ENCODE measurements at places on chromosomes 12 and 14. TPM values are rescaled to one million over a fixed set of nuclear protein-coding genes. Genes with fewer than 3 reads are reported as not detected.

The PRIMA1 gene
- total RNA-seq, result 2.3 TPM

GRCh38 chr12:75722714-75723200, 211.3 kb upstream of the KRR1 start:
- no peak for DNase-seq

The MAP3K9 gene
- 20.0 TPM for total RNA-seq

The NFKBIA gene
- 39.1 TPM for total RNA-seq

The RFX4 gene
- 0.57 TPM for total RNA-seq

The FITM1 gene
- 0.31 TPM for total RNA-seq

DNA sequence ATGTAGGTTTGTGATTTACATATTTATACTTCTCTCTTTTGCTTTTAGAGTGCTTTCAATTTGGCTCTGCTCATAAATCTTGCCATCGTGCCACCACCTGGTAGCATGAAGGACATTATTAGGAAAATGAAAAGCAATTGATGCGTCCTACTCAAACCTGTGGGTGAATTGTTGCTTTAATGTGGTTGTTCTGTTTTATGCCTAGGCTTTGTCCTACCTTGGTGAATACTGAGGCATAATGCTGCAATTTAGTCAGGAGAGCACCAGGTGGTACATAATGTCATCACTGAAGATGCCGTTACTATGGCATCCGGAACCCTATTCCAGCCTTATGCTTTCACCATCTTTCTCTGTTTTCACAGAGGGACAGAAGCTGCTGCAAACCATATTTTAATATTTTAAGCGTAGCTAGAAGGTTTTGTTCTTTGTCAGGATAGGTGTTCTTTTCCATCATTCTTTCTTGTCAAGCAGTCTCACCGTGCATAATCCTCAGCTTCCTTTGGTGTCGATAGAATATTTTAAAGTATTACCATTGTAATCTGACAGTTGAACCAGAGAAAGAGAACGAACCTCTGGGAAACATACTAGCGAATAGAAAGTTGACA, 68.5 kb upstream of the PKP2 start:
- no peak for DNase-seq

DNA sequence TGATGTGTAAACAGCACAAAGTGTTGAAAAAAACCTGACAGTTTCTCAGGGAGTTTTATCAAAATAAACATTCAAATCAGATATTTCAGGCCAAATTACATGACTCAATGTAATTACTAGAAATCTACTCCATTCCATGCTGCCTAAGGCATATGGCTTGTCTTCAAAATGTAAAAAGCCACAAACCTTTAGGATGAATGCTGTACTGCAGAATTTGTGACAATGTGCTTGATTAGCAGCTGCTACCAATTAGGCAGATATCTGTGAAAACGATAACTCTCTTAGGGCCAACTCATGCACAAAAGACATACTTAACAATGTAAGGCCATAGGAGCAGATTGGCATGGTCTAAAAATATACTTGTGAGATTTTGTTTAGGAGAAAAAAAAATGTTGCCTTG, 267.0 kb downstream of the DACT1 start:
- no peak for DNase-seq

The VPS29 gene
- 77.6 TPM for total RNA-seq

GRCh38 chr14:69671365-69672030, 60.1 kb downstream of the SUSD6 start:
- no peak for DNase-seq

The HOXC5 gene
- not detected for total RNA-seq

GRCh38 chr14:52352061-52352491, 38.0 kb downstream of the PTGER2 start:
- DNase-seq, result no peak

The CLEC4C gene
- 0.26 TPM for total RNA-seq

DNA sequence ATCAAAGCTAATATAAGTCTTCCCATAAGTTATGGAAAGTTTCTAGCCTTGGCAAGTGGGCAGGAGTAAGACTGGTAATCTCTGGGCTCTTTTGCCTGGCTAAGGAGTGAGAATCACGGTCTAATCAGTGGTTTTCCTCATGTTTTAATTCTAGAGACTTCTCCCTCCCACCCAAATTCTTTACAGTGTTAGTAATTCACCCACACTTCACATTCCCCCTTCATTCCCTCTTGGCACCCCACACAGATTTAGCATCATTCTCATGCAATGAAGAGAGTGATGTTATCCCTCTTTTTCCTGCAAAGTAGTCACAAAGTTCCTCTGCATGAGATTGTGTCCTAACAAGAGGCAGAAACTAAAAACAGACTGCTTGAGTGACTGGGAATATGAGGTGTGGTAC, 28.6 kb upstream of the CACNA2D4 start:
- DNase-seq, result no peak

The PRB2 gene
- not detected for total RNA-seq

- no peak for DNase-seq
These were observed 25.0 kb upstream of the SLC17A8 start for GRCh38 chr12:100331871-100332270.

- no peak for DNase-seq
These were observed 59.5 kb downstream of the SMOC1 start for GRCh38 chr14:69938751-69939150.

The PXN gene
- 92.8 TPM for total RNA-seq

- DNase-seq, result no peak
These were observed 90.4 kb downstream of the TMEM121 start for GRCh38 chr14:105616802-105617192.

The ANG gene
- 3.2 TPM for total RNA-seq

- DNase-seq, result no peak
These were observed 125.5 kb downstream of the NT5DC3 start for GRCh38 chr12:103715494-103715893.

DNA sequence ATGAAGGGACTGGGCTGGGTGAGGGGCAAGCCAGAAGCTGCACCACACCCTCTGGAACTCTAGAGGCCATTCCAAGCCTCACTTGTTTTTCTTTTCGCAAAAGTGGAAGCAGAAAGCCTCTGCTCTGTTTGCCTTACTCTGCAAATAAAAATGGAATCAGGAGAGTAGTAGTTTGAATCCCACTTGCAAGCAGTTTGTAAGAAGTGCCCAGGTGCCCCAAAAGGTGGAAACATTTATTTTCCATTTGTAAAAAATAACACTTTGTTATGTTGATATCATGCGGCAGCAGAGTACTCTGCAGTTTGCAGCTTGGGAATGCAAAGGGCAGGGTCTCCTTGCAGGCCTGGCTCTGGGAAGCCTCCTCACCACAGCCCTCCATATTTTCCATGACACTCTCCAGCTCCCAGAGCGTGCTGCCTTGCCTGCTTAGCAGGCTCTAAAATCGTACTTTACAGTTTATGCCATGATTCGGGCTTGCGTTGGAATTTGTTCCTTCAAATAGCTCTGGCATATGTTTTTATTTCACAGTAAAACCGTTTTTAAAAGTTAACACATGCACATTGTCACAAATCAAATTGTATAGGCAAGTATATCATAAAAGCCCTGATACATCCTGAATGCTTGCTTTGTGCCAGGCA, 20.0 kb downstream of the TUNAR start:
- DNase-seq, result no peak

The CEP290 gene
- 12.8 TPM for total RNA-seq

DNA sequence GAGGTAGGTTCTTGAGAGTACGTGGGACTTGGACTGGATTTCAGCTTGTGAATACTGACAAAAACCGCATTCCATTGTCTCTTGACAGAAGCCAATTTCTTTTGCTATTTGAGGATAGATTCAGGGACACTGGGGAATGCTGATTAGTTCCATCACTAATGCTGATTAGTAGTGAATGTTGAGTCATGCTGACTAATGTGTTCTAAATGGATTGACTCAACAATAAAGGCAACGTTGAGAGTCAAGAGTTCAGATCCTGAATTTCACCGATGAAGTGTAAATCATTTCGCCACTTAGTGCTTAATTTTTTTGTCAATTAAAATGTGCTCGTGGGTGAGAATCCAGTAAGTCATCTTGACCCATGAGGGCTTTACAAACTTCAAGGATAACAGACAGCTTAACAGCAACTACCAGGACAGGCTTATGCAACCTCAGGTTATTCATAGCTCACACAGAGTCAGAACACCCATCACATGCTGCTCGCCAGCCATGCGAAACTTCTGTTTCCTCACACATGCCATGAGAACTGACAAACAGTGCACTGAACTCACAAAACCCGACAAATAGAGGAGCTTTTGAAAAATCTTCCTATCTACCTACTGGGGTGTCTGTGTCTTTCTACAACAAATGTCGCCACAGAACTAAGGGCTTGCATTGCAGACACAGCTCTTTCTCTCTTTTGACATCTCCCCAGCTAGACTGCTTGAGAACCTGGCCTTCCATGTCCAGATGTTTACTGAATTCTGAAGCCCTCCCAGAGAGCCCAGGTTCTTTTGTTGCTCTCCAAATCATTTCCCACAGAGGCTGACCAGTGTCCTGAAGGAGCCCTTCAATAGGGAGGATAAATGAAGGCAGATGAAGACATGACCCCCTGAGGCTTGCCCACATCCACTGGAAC, 316.4 kb downstream of the ZFP36L1 start:
- no peak for DNase-seq

DNA sequence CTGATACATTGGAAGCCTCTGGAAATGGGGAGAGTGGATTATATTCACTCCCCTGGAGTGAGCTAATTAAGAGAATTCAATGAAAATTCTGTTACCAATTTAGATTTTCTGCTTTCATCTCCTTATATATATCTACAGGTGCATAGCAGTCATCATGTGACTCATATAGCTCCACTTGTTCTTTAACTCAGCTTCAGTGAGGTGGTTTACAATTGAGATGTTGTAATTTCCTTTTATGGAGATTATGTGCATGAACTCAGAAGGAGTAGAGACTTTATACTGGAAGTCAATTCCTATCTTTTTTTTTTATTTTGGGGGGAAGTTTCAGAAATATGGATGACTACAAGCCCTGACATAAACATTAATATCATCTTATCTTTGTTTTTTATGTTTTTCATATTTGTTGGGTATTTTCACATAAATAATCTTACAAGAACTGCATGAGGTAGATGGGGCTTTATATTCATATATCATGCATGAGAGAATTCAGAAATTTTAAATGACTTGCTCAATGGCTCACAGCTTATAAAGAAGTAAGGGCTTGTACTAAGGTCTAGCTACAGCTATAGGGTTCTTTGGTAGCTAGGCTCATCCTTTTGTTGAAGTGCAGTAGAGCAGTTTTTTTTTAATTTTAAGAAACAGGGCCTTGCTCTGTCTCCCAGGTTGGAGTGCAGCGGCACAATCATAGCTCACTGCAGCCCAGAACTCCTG, 92.3 kb upstream of the SCAF11 start:
- no peak for DNase-seq

DNA sequence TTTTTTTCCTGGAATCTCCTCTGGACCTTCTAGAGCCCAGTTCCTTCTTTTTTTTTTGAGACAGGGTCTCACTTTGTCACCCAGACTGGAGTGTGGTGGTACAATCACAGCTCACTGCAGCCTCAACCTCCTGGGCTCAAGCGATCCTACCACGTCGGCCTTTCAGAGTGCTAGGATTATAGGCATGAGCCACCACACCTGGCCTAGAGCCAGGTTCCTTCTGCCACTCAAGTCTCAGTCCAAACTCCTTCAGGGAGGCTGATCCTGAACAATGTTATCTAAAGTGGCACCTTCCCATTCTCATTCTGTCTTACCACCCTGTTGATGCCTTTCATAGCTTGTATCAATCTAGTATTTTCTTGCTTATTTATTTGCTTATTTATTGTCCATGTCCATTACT, 22.3 kb upstream of the ELK3 start:
- no peak for DNase-seq

DNA sequence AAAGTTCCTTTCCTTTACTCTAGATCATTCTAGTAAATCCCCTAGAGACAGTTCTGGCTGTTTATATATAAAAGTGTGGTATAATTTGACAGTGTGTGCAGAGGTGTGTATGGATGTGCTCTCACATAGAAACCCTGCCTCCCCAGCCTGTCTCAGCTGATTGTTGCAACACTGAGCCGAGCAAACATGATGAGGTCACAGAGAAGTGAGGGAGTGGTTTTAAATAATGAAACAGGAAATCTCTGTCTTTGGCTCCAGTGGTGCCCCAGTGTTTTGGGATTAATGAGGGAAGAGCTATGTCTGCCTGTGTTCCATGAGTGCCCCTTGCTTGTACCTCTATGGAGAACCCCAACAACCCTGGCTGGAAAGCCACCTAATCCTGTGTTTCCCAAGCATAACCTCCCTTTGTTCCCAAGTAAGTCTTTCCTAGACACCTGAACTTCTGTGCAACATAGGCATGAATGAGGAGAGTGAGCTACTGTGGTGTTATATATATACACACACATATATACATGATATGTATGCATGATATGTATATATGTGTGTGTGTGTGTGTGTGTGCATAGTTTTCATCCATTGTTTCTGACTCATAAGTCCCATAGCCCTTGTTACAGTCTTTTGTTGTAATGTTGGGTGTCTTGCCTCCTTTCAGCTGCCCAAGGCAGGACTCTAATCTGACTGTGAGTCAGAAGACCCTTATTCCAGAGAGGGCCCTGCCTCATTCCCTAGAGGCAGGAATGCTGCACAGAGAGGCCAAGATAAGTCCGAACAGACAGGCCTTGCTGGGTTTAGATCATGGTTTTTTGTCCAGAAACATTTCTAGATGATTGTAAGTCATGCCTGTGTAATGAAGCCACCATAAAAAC, 18.0 kb downstream of the TRAF3 start:
- no peak for DNase-seq

GRCh38 chr14:64691376-64691775, 12.8 kb upstream of the PLEKHG3 start:
- DNase-seq, result no peak

GRCh38 chr14:87076922-87077321, 916.1 kb downstream of the GALC start:
- DNase-seq, result no peak

- DNase-seq, result no peak
These were observed 103.8 kb downstream of the RFLNA start for GRCh38 chr12:124398578-124399227.

The TPH2 gene
- total RNA-seq, result 0.66 TPM
